ENCODE measurements at places on chromosomes 5 and 9.

GRCh38 chr5:110611817-110612216, 114.7 kb downstream of the TMEM232 start:
- no peak for DNase-seq

DNA sequence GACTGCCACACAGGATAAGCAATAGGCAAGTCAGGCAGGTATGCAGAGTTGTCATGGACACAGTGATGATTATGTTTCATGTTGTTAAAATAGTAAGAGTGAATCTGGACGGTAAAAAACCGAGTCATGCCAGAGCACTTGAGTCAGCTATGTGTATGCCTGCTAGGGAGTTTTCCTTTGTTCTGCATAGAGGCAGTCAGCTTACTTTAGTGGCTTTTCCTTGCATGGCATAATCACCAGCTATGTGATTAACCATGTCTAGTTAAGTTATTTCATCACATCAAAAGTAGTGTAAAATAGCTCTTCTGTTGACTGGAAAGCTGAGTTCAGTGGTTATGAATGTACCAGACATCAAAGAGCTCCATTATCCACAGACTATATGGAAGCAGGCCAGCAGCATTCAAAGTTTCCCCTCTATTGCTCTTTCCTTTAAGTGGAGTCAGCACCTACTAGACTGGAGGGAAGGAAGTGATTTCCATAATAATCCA, 989.8 kb downstream of the TLE1 start:
- no peak for DNase-seq

DNA sequence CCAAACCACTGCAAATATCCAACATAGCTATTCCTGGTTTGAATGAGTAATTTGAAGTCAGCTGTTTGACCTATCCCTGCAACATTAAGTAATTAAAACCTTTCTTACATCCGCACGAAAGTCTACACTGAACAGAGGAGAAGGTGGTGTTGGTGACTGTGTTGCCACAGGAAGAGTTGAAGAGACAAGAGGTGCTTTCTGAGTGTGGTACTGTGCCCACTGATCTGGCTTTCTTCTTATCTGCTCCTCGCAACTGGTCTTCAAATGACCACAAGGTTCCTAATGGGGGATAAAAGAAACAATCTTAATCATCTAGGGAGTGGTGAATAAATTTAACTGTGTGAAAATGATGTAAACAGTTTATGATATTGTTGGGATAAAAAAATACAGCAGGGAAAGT, 29.4 kb upstream of the PDCL start:
- no peak for DNase-seq

DNA sequence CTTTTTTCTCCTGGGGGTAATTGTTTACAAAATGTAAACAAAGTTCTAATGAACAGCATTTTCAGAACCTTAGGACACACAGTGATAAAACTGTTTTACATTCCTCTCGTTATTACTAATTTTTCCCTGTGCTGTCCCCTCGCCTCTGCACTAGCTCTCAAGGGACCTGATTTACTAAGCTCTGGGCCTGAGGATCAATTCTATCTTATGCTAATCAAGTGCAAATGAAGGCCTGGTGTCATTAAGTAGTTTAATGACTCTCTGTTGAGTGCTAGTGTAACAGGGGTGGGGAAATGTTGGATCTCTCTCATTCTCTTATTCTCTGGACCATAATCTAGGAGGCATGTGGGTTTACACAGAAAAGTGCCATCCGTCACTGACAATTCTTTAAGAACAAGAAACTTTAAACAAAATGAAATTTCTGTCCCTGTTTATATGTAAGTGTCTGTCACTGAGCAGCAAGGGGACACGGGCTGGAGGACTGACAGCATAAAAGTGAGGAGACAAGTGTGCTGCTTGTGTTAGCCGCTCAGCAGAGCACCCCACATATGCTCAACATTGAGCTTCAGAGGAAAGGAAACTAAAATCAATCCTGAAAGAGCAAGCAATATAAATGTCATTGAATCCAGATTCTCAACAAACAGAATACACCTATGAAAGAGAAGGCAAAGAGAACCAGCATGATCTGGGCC, 115.4 kb downstream of the WDR41 start:
- DNase-seq = no peak

DNA sequence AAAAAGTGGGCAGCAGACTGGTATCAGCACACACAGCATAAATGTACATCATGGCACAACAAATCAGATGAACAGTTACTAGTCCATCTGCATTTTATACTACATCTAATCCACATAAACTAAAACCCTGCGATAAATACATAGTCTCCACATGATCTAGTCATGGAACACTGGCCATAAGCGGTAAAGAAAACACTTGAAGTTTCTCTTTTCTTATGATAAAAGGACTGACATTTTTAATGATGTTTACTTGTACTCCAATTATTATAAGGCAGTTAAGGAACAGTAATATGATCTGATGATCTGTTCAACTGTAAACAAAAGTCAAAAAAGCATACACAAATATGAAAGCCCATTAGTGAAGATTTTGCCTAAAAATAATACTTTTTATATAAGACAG, 112.5 kb downstream of the MPDZ start:
- no peak for DNase-seq

DNA sequence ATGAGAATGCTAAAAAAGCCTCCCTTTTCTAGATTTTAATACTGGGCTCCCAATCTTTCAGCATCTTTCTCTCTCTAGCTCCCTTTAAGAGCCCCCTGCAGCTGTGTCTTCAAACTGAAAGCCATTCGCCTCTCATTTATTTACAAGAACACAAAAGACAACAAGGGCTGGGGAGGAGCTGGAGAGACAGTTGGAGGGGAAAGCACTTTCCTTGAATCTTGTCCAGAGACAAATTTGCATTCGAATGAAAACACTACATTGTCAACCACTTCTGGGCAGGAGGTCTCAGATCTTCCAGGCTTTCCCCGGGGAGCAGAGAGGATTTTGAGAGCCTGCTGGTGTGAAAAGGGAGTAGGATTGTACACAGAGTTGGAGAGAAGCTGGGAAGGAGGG, 518.3 kb downstream of the CTNND2 start:
- no peak for DNase-seq

GRCh38 chr5:71597001-71597400, 9.9 kb downstream of the MCCC2 start:
- DNase-seq = no peak

- DNase-seq = no peak
These were observed 391.9 kb downstream of the PSAT1 start for GRCh38 chr9:78688796-78689195.

GRCh38 chr5:5373351-5373989, 49.0 kb upstream of the ICE1 start:
- no peak for DNase-seq

GRCh38 chr9:116628716-116629115, 58.4 kb upstream of the TRIM32 start:
- DNase-seq = no peak

- DNase-seq = no peak
These were observed 89.5 kb upstream of the FSTL4 start for GRCh38 chr5:133701871-133702270.

- DNase-seq = no peak
These were observed 23.6 kb upstream of the RAB14 start for GRCh38 chr9:121225240-121225639.

GRCh38 chr5:156414391-156414790, 87.4 kb downstream of the SGCD start:
- no peak for DNase-seq

DNA sequence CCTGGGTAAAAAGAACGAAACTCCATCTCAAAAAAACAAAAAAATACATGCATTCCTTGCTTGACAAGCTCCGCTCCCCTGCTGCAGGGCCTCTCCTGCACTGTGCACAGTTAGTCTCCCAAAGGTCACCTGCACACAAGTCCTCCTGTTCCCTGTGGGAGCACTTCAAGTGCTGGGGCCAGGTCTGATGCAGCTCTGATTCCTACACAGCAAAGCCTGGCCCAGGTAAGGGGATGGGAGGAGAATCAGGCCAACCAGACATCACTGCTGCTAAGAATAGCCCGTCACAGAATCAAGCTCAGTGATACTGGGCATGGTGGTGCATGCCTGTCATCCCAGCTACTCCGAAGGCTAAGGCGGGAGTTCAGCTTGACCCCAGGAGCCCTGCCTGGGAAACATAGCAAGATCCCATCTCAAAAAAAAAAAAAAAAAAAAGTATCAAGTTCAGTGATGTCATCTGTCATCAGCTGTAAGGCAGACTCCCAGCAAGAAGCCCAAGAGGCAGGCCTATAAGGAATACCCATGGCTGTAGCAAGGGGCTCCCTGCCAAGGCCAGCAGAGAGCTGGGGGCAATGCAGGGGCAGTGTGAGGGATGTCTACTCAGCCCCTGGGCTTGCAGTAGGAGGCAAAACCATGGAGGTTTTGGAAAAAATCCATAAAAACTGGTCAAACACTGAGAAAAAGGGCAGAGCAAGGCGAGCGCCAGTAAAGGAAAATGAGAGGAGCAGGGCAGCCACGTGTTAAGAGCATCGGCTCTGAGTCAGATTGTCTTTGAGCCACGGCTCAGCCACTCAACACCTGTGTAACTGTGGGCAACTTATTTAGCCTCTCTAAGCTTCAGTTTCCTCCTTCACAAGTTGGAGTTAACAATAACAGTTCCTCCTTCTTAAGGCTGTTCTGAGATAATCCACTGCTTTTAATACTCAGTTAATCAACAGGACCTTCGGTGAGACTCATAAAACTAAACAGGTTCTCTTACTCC, 3.2 kb downstream of the TPM2 start:
- no peak for DNase-seq

DNA sequence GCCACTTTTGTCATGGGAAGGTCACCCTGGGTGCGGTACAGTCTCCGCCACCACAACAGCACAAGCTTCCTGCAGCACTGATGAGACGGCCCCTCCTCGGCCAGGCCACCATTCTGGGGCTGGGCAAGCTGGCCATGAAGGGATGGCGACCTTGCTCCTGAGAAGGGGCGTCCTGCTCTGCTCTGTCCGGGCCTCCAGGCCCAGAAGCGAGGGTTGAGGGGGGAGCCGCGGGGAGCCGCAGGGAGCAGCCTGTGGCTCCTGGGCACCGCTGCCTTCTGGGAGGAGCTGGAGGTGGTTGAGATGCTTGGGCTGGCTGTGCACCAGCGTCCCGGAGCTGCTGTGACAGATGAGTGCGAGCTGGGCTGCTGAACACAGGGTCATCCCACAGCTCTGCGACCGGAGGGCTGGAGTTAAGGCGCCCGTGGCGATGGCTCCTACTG, 84.3 kb upstream of the RAPGEF1 start:
- DNase-seq = no peak

DNA sequence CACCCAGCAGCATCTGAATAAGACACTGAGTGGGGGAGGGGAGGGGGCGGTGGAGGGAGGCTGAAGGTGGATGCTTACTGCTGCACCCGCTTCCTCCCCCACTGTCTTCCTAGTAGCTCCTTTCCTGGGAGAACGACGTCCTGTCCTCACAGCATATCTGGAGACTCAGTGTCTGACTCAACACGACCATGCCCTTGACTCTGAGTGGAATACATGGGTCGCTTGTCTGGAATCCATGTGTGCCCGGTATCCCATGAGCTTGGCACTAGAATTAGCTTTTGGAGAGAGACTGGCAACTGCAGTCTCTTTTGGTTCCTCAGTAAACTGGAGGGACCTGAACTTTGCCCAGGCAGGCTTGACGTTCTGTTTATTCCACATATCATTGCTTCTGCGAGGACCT, 125.4 kb upstream of the FAM120A start:
- DNase-seq = no peak

GRCh38 chr9:7186175-7186574, 428.4 kb downstream of the KDM4C start:
- DNase-seq = peak; percentile 20

GRCh38 chr5:14179446-14179845, 36.3 kb downstream of the TRIO start:
- DNase-seq = no peak

- no peak for DNase-seq
These were observed 2008.5 kb upstream of the WWC1 start for GRCh38 chr5:166282939-166283338.

DNA sequence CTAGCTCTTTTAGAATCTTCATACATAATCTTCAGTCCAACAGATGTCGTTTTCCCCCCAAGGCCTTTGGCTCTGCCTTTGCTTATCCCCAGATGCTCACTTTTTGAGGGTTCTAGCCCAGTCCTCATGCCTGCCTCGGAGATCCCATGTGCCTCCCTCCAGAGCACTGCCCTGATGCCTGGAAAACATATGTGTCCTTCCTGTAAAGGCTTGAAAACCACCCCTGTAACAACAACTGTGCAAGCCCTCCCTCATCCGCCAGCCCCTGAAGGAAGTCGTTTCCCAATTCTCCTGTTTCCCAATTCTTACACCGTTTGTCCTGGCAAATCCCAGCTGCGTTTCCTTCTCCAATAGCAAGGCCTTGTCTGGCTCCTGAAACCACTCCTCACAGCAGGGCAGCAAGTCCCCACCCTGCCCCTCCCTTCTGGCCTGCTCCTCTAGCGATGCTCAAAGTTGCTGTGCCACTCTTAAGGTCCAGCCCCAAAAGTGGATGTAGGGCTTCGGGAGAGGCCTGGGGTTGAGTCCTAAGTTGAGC, 52.2 kb downstream of the SLC36A1 start:
- no peak for DNase-seq

DNA sequence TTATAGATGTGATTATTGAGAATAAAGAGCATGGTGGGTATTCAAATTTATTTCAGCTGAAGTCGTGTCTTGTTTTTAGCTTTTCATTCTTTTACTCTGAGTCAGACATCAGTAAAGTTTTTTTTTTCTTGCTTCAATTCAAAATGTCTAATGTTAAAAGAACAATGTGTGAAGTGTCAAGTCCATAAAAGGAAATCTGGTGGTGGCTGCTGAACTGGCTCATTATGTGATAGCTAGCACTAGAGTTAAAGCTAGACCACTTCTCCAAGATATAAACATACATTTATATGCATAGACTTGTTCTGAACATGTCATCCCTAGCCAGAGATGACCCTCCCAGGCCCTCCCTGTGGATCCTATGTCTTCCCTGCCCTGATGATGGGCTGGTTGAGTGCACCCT, 338.3 kb downstream of the RAB3C start:
- DNase-seq = no peak

- DNase-seq = no peak
These were observed 56.7 kb upstream of the ACTBL2 start for GRCh38 chr5:57539281-57539701.

GRCh38 chr9:1173211-1173610, 123.1 kb downstream of the DMRT2 start:
- DNase-seq = no peak

DNA sequence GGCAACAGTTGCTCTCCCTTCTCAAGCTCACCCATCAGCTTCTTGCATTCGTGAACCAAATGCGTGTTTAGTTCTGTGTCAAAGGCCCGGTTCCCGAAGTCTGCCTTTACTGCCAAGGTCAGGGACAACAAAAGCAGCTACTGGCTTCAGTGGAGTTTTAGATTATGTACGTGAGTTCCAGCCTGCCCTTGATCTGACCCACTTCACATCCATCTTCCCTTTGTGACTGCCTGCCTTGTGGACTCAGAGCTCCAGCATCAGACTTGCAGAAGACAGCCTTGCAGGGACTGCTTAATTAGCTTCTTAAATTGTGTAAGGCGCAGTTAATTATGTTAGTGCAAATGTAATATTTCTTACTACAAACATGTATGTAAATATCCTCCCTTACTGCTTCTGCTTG, 774.7 kb upstream of the EDIL3 start:
- DNase-seq = no peak

DNA sequence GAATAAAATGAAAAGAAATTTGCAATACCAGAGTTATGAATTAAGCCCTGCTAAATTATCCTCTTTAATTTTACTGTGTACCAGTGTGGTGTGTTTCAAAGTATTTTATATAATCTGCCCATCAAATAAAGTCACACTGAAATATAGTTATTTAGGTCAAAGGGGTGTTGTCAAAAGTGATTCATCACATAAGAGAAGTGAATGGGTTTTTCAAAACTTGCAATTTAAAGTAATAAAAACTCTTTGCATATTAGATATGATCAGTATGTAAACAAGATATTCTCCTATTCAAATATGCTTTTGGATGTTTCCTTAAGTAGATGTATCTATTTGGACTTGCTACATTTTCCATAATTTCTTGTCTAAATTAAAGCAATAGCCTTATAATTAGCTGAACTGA, 1183.0 kb upstream of the CDH18 start:
- DNase-seq = no peak

Measured in activated CD4-positive, alpha-beta T cell treated with anti-CD3 and anti-CD28 coated beads, Interleukin-2, amount 50 U/mL, for 16 hours (primary cell).